Psoas muscle (tissue), 8 donors: ENCODE measurements at places on chromosomes 3 and 15.

- no peak for DNase-seq
These were observed 510.1 kb upstream of the CFAP20DC start for GRCh38 chr3:59559721-59560435.

DNA sequence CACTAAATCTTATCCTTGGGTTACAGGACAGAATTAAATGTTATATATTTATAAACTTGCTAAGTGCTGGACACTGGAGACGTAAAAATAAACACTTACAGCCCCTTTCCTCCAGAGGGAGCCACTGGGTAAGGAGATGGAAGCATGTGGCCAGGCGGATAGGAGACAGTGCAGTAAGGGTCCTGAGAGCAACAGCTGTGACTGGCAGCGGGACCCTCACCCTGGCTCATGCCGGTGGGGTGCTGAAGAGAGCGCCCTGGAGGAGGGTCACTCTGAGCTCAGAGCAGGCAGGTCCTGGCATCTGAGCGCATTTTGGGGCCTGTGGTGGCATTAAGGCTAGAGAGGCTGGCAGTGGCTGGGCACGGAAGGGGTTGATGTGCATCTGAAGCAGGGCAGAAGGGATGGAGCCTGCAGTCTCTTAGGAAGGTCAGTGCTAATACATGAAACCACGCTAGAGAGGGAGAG, 16.0 kb downstream of the SEC61A1 start:
- DNase-seq, result no peak

DNA sequence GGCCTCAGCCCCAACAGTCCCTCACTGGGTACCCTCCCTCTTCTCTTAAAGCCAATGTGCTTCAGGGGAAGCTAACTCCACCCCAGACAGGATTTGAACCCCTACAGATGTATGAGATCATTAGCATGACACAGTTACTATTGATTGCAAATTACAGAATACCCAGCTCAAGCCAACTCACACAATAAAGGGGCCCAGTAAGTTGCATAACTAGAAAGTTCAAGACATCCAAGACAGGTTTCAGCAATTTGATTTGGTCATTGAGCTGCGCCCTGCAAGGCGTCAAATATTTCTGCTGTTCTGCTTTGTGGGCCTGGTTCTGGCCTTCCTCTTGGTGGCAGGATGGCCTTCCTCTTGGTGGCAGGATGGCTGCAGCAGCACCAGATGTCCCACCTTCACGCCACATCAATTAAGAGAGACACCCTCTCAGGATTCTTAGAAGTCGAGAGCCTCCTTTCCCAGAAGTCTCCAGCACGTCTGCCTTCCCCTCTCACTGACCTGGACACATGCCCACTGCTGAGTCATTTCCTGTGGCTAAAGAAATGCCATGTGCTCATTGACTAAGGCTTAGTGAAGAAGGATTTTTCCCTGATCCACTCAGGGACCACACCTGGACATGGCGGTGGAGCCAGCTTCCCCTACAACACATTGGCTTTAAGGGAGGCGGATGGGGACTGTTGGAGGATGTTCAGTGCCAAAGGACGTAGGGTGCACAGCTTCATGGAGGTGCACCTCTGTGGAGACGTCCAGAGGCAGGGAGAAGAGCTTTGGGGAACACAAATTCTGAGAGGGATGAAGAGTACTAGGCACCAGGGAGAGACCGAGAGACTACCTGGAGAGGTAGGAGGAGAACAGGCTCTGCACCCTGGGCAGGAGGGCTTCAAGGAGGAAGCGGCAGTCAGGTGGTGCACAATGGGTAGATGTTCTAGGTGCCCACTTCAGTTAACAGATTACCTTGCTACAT, 49.1 kb downstream of the DNASE1L3 start:
- peak; percentile 70 for DNase-seq

DNA sequence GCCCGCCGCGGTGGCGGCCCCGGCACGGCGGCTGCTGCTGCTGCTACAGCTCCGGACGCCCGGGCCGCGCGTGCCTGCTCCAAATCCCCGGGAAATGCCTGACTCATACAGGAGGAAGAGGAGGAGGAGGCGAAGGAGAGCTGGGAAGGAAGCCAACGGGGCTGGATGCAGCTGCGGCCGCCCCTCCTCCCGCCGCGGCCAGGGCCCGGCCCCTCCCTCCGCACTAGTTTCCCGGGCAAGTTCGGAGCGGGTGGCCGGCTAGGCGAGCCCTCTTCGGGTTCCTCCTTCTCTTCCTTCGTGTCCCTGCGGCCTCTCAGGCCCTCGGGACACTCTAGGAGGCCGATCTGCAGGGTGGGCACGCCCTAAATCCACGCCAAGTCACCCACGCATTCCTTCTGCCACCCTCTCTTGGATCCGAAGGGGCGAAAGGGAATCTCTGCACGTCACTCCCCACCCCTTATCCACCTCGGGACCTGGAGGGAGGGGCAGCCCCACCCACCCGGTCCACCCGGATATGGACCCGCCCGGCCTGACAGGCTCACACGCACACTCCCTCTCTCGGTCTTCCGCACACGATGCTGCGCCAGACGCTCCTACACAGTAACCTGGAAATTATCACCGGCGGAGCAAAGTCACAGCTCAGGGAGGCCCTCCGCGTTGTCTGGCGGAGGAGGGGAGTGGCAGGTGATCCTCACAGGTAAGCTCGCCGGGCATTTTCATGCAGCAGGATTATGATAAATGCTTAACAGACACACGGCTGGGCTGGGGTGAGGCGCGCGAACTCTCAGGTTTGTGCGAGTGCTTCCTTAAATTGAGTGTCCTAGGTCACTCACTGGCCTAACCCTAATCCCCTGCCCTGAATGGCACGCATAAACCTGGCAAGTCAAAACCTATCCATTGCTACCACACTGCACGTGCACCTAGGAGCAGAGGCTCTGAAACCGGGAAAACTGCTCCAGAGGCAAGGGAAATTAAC, at the start of the genes OSBPL10 and ZNF860:
TSS of gene OSBPL10 (minus strand) at position 57 of the 976 bp plus-strand sequence. CDS start 83 bp downstream, outside the sequence.
TSS of gene ZNF860 (plus strand) at position 545 of the 976 bp plus-strand sequence. CDS start 7,330 bp downstream, outside the sequence.
- DNase-seq, result peak; percentile 93

DNA sequence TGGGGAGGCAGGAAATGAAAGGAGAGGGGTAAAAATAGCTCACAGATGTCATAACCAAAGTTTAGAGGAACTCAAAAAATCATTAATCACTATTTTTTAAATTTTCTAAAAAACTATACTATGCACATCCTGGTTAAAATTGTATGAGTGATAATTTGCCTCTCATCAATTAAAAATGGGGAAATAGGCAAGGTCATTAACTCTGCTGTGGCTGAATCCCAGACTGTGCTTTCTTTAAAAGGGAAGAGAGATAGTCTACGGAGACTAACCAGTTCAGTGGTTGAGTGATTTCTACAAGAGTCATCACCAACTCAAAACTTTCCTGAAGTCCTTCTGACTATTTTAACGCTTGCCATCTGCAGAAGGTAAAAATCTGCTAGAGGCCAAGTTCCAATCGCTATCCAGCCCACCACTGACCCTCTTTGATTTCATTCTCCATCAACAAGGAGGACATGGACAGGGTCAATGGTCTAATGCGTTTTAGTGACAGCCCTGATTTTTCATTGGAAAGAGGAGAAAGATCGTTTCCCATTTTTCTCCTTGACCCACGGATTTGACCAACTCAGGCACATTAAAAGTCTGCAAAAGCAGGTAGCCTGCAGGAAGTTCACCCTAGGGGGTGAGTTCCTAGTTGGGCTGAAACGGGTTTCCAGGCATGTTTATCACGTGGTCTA, 850 bp downstream of the SUCLG2 start:
- DNase-seq, result no peak

GRCh38 chr3:17195192-17195611, 310.4 kb downstream of the PLCL2 start:
- no peak for DNase-seq

GRCh38 chr15:41291065-41291631, 41.2 kb downstream of the OIP5 start:
- no peak for DNase-seq

DNA sequence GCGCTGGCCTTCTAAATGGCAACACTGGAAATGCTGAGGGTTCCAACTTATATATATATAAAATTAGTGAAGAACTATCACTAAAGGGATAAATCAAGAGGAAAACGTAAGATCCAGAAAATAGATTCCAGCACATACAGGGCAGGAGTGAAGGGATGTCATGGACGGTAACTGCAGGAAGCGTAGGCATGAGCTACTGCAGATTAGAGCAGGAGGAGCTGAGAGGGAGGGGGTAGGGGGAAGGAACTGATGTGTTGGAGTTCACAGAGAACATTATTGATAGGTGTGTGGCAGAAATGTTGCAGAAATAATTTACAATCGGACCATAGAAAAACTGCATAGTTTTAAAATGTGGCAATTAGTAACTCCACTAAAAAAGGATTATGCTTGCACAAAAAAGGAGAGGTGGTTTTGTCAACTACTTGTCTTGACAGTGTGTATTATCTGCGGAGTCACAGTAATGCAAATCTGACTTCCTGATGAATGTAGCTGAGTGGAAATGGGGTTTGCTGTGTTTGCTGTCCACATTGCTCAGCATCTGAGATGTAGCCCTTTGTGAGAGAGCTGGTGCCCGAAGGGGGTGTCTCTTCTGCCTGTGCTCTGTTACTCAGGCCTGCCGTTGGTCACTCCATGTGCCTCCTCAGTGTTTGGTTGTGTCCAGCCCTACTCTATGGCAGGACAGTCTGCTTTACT, 61.2 kb downstream of the PAK2 start:
- no peak for DNase-seq

GRCh38 chr3:62811119-62811518, 64.1 kb downstream of the CADPS start:
- no peak for DNase-seq

GRCh38 chr3:9749296-9749644, 482 bp upstream of the OGG1 start:
- no peak for DNase-seq

DNA sequence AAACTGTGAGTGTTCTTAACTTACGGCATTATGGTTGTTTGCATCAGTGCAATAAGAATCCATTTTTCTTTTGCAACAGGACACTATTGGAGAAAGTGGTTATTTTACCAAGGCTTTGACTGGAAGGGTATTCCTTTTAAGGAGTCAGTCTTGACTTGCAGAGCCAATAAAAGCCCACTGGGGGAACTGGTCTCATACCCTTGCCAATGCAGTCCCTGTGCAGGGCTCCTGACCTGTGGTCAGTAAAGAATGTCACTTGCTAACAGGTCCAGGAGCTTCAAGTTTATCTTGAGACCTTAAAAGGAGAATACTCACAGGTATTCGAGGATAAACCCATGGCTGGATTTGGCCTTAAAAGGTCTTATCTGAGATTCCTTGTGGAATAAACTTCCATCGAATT, 227.8 kb upstream of the GBE1 start:
- DNase-seq, result no peak

- DNase-seq, result no peak
These were observed 139.1 kb upstream of the ZPLD1 start for GRCh38 chr3:102295756-102296155.

DNA sequence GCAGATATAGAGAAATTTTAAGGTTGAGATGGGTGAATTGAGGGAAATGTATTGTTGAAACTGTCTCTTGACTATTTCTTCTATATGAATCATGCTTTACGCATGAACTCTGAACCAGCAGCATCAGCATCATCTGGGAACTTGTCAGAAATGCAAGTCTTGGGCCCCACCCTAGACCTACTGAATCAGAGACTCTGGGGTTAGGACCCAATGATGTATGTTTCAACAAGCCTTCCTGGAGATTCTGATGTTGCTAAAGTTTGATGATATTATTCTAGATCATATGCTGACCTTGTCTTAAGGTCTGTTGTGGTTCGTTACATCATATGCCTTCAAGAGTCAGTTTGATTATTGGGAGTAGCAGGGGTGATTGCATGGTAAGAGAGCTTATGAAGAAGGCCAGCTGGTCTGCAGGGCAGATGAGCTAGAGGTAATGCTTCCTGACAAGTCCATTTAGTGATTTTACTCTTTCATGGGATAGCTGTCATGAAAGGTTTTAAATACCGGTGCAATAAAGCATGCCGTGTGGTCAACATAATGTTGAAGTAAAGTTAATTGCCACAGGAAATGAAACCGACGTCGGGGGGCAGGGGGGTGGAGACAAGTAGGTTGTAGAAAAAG, 152.4 kb upstream of the MRPL3 start:
- DNase-seq, result no peak

GRCh38 chr3:149654188-149654601, 3.6 kb downstream of the WWTR1 start:
- no peak for DNase-seq
